Fibroblast of lung (primary cell): ENCODE measurements at places on chromosomes 1 and 21. TPM values are rescaled to one million over a fixed set of nuclear protein-coding genes. Genes with fewer than 3 reads are reported as not detected.
A peak's percentile ranks its signal among the peaks of the same experiment; 100 is the strongest.

The IL24 gene
- 0.54 TPM in 1 of 2 replicates, not detected in the other for polyA plus RNA-seq

DNA sequence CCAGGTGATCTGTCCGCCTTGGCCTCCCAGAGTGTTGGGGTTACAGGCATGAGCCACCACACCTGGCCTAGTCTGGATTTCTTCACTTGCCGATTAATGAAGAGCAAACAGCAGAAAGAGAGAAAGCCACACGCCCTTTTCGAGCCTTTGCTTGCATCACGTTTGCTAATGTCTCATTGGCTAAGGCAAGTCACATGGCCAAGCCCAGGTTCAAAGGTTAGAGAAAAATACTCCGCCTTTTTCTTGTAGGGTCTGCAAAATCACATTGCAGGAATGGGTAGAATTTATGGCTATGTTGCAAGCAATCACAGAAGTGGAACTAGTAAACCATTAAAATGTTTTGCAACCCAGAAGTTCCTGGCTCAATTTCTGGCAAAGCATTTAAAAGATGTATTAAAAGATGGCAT lies 26.8 kb upstream of the BACH1 start:
- H3K4me3 ChIP-seq, result no peak overlapping the region
- H3K27me3 ChIP-seq, result no peaks in the 10 kb centered on the region
- DNase-seq, result peak; percentile 23
- H3K36me3 ChIP-seq, result no peaks in the 10 kb centered on the region
- no peak overlapping the region for H3K27ac ChIP-seq

The SLAMF8 gene
- polyA plus RNA-seq, result 0.02 TPM in 1 of 2 replicates, not detected in the other

DNA sequence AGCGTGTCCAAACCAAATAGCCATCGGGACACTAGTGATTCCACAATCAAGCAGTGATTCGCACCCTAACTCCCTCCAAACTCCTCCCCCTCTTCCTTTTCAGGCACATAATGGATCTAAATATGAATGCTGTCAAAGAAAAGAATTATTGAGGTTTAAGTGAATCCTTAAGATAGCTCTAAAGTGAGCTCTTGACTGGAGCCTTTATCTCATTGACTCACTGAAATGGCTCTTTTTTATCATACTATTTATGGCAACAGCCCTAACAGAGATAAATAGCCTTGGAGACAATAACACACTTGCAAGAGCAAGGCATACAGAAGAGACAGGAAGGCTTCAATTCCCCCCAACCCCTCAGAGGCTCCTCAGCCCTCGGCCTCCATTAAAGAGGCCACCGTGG lies 143.3 kb downstream of the PLXNA2 start:
- no peaks in the 10 kb centered on the region for H3K36me3 ChIP-seq
- H3K4me1 ChIP-seq, result no peaks in the 10 kb centered on the region

The SH3BGR gene
- polyA plus RNA-seq, result 1.6 and 1.8 TPM in 2 replicates

DNA sequence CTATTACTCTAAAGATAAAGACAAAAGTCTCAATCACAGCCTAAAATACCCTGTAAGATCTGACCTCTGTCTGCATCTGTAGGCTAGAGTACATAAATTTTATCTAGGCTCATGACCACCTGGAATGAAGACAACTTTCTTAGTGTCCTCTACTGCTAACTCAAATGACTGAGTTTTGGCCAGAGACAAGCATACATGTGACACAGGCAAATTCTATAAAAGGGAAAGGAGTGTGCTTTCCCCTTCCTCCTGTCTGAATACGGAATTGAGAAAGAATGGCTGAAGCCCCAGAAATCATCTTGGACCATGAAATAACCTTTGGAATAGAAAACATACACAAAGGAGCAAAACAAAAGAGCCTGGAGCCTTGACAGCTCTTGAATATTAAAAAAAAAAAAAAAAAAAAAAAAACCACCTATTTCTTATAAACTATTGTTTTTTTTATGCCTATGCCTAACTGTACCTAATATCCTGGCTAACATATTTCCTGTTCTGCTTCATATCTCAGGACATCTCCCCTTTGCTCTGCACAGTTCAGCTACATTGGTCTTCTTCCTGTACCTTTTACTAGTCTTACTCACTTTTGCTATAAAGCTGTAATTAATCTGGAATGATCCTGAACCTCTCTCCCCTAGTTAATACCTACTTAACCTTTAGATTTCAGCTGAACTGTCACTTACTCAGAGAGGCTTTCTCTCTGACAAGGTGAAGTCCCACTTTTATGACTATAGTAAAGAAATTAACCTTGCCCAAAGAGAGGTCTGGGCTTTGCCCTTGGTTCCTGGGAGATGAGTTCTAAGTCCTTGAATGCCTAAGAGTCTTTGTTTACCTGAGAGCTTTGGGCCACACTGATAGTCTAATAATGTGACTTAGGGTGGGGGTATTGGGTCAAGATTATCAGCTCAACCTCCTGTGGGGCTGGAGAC lies 16.1 kb downstream of the UCHL5 start:
- H3K4me1 ChIP-seq, result no peaks in the 10 kb centered on the region
- DNase-seq, result no peak
- no peaks in the 10 kb centered on the region for H3K27me3 ChIP-seq
- no peak overlapping the region for H3K27ac ChIP-seq
- H3K36me3 ChIP-seq, result no peaks in the 10 kb centered on the region

The TGFB2 gene
- polyA plus RNA-seq, result 7.1 and 29.1 TPM in 2 replicates

The RHEX gene
- not detected in 2 replicates for polyA plus RNA-seq

- peaks cover 3% of the 10 kb centered on the region for H3K27me3 ChIP-seq
- H3K36me3 ChIP-seq, result no peaks in the 10 kb centered on the region
- peak; percentile 52 for DNase-seq
- no peak overlapping the region for H3K4me3 ChIP-seq
- no peaks in the 10 kb centered on the region for H3K4me1 ChIP-seq
These were observed 25.0 kb downstream of the VASH2 start for GRCh38 chr1:212975111-212975918.

DNA sequence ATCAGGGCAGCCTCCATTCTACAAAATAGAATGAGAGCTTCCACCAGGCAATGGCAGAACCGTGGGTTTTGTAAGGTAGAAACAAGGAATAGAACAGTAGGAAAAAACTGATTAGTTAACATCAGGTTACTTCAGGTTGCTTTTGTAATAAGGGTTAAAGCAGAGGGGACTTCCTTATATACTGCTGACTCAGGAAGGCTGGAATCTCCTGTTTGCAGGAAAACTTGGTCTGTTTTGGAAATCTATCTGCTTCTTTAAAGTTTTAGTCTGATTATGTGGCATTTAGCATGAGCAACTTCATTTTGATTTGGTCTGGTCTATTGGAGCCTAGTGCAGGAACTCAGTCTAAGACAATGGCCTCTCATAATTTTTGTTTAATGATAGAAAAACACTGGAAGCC lies 32.7 kb upstream of the RAB4A start:
- no peaks in the 10 kb centered on the region for H3K4me1 ChIP-seq
- no peaks in the 10 kb centered on the region for H3K27me3 ChIP-seq
- H3K4me3 ChIP-seq, result no peak overlapping the region
- H3K27ac ChIP-seq, result no peak overlapping the region
- H3K36me3 ChIP-seq, result no peaks in the 10 kb centered on the region

The IFI44L gene
- 0.52 and 0.59 TPM in 2 replicates for polyA plus RNA-seq

GRCh38 chr21:46159841-46160656 lies 4.7 kb upstream of the FTCD start:
- H3K36me3 ChIP-seq, result no peaks in the 10 kb centered on the region
- H3K27ac ChIP-seq, result no peak overlapping the region
- DNase-seq, result no peak
- no peaks in the 10 kb centered on the region for H3K27me3 ChIP-seq
- no peaks in the 10 kb centered on the region for H3K4me1 ChIP-seq

GRCh38 chr1:42979896-42980800 lies 21.5 kb upstream of the SLC2A1 start:
- no peak overlapping the region for H3K27ac ChIP-seq
- DNase-seq, result no peak
- H3K4me3 ChIP-seq, result no peak overlapping the region

The LCE2A gene
- polyA plus RNA-seq, result 0.91 and 8.1 TPM in 2 replicates

DNA sequence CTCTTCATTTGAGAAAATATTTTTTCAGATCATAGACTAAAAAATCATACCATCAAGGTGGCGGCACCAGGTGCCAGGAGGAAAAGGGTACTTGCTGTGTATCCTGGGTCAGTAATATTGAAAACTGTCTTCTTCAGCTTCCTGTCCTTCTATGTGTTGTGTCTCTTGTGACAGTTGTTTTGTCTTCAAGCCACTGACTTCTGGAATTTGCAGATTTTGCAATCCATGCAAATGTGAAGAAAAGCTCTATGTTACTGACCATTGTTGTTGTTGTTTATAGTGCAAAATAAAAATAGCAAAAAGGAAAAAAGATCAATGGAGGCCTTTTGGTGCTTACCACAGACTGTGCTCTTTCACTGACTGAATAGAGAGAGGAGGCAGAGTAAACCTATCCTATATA lies 83.2 kb upstream of the RHOU start:
- no peaks in the 10 kb centered on the region for H3K36me3 ChIP-seq
- H3K27me3 ChIP-seq, result peaks cover under 1% of the 10 kb centered on the region

DNA sequence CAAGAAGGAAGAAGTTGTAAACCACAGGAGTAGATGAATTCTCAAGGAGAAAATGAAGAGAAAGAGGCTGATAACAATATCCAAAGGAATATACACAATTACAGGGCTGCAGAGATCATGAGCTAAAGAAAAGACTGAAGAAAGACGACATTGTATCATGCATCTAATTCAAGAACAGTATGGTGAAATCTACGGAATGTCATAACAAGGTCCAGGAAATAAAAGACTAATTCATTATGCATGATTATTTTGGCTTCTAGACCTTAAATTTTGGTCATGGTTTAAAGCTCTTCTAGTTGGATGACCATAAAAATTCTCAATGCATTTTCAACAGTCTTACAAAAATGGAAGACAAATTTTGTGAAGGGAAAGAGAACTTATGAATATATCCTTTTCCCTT lies 71.7 kb downstream of the SH3GLB1 start:
- peaks cover 18% of the 10 kb centered on the region for H3K4me1 ChIP-seq
- H3K36me3 ChIP-seq, result no peaks in the 10 kb centered on the region
- no peak for DNase-seq
- no peak overlapping the region for H3K4me3 ChIP-seq
- H3K27me3 ChIP-seq, result no peaks in the 10 kb centered on the region

GRCh38 chr1:211705467-211706091 lies 30.2 kb upstream of the NEK2 start:
- H3K4me3 ChIP-seq, result no peak overlapping the region
- DNase-seq, result peak; percentile 38
- no peak overlapping the region for H3K27ac ChIP-seq
- peaks cover 2% of the 10 kb centered on the region for H3K27me3 ChIP-seq
- no peaks in the 10 kb centered on the region for H3K4me1 ChIP-seq

DNA sequence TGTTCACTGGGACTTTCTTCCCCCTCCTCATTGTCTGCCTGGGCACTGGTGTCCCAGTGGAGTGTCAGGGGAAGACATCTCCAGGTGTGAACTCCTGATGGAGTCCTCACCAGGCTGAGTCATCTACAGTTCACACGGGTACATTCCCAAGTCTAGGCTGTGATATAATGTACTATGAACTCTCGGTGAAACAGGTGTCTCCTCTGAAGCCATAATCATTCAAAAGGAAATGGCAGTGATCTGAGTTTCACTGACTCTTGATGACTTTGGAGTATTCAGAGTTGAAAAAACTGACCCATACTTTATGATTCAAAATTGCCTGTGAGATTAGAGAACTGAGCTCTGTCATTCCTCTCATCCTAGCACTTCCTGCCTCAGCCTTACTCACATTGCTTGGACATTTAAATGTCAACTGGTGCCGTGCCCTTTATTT lies 9.1 kb downstream of the LAMC2 start:
- no peaks in the 10 kb centered on the region for H3K36me3 ChIP-seq
- no peak for DNase-seq
- no peak overlapping the region for H3K4me3 ChIP-seq
- peaks cover 3% of the 10 kb centered on the region for H3K4me1 ChIP-seq

GRCh38 chr1:223118418-223118817 lies 24.6 kb downstream of the TLR5 start:
- H3K36me3 ChIP-seq, result no peaks in the 10 kb centered on the region
- no peak overlapping the region for H3K27ac ChIP-seq
- H3K4me1 ChIP-seq, result peaks cover 2% of the 10 kb centered on the region
- H3K4me3 ChIP-seq, result no peak overlapping the region
- DNase-seq, result no peak
- peaks cover 4% of the 10 kb centered on the region for H3K27me3 ChIP-seq

GRCh38 chr1:101506541-101507164 lies 269.8 kb downstream of the S1PR1 start:
- H3K4me1 ChIP-seq, result no peaks in the 10 kb centered on the region
- H3K27ac ChIP-seq, result no peak overlapping the region
- no peaks in the 10 kb centered on the region for H3K27me3 ChIP-seq
- no peaks in the 10 kb centered on the region for H3K36me3 ChIP-seq
- H3K4me3 ChIP-seq, result no peak overlapping the region
- DNase-seq, result peak; percentile 13

DNA sequence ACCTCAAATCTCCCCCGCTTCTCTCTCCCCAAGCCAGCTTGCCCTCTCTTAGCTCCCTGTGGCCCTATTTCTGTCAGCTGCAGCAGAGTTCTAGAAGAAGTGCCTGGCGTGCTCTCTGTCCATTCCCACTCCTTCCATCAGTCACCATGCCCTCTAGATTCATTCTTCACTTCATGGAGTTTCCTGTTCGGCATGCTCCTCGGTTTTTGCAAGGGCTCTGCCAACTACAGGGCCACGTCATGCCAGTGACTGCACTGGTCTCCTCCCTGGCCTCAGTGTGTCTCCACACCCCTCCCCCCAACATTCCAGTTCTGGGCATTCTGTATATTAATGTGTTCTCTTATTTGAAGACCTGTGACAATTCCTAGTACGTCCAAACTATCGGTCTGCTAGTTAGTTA lies 113.9 kb downstream of the SLC45A1 start:
- no peak overlapping the region for H3K27ac ChIP-seq
- no peak for DNase-seq
- no peaks in the 10 kb centered on the region for H3K36me3 ChIP-seq
- no peak overlapping the region for H3K4me3 ChIP-seq

The RAB7B gene
- polyA plus RNA-seq, result 15.5 and 20.1 TPM in 2 replicates

The KRTAP12-2 gene
- not detected in 2 replicates for polyA plus RNA-seq

DNA sequence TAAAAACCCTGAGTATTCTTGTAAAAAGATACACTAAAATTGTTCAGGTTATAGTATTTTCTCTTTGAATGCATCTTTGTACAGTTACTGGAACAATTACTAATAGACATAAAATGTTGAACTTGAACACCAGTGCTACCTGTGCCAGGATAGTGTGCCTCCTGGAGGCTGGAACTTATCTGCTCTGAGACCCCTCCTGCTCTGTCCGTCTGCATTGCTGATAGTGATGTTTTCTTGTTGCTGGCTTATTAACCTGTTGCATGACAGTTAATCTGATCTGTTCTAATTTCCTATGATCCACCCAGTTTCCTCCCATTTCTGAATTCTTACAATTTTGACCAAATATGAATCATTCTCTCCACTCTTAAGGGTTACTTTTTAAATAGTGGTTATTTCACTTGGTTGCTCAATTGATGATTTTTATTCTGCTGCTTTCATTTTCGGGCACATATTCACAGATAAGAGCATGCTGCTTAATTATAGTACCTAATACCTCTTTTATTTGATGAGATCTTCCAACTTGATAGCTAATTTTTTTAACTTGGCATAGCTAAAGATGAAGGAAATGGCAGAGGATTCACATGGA lies 101.4 kb downstream of the CC2D1B start:
- no peak overlapping the region for H3K4me3 ChIP-seq
- no peak overlapping the region for H3K27ac ChIP-seq
- H3K36me3 ChIP-seq, result no peaks in the 10 kb centered on the region
- no peaks in the 10 kb centered on the region for H3K4me1 ChIP-seq
- H3K27me3 ChIP-seq, result no peaks in the 10 kb centered on the region
